T1000 (cell line): ENCODE measurements at places on chromosomes 3 and 15.

DNA sequence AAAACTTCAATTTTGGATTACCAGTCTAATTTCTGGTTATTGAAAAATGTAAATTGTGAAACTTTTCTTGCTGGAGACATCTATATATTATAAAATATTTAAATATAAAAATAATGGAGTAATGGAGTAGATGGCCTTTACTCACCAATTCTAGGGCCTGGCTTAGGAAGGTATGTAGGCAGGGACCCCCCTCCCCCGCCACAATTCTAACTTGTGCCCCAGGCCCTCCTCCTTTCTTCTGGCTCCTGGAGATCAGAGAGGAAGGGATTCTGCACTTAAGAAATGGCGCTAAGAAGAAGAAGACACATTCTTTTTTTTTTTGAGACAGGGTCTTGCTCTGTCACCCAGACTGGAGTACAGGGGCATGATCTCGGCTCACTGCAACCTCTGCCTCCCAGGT is 49.5 kb downstream of the CGNL1 start:
- no peak for DNase-seq

GRCh38 chr15:72813345-72814004 is 29.9 kb upstream of the ADPGK start:
- DNase-seq: no peak

- DNase-seq: no peak
Observed at GRCh38 chr3:142850395-142851023, 38.4 kb downstream of the PCOLCE2 start.

DNA sequence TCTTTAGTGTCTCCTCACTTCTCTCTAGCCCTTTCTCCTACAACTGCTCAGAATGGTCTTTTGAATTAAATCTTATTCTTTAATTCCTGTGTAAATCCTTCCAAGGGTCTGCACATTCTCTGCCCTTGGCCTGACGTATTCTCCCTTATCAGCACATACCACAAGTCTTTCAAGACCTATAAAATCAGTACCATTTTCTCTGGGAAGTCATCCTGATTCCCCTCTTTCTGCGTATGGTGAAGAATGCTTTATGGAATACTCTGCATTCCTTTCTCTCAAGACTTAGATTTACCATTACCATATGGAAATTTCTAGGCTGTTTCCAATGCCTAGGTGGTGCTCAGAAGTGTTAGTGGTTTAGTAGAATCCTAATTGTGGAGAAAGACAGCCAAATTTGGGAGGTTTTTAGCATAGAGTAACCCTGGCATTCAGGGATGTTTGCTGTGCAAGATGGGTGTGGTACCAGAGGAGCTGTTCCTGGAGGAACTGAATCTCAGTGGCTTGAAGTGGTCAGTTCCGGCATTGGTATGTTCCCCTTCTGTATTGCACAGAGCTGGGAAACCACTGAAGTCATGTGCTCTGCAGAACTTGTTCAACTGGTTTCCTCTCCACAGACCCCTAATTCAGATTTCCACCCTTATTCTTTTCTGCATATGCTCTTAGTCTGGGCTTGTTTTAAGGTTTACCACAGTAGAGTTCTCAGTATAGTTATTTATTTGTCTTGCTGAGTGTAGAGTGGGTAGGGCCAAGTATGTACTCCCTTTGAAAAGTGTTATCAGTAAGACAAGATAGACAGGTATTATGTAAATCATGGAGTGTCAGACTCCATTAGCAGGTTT is 24.5 kb downstream of the IQGAP1 start:
- no peak for DNase-seq

DNA sequence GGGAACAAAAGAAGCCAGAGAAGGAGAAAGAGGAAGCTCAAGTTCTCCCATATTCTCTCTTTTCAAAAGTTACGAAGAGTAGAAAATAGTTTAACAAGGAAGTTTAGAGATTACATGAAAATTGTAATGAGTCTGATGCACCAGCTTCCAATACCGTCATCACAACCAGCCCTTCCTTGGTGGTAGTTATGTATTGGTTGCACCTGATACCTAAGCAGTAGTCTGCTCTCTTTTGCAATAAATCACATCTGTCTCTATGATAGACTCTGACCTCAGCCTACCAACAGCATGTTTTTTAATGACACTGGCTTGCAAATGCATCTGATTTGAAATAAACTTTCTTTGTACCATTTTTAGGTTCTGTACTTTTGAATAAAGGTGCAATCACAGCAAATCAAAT is 575.8 kb downstream of the FHIT start:
- DNase-seq: no peak

DNA sequence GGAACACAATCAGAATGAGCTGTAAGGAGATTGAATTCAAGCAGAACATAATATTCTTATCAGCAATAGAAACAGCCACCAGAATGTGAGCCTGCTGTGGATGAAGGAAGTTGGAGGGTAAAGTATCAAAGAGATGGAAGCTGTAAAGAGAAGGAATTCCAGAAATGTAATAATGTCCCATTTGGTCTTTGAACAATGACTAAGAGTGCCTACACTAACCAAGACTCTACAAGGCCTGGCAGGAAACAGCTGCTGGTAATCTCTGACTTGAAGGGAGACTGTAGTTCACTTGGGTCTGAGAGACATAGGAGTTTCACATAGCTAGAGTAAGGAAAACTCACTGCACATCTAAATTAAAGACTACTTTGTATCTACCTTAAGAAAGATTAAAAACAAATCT is 1176.0 kb upstream of the ALCAM start:
- DNase-seq: no peak

GRCh38 chr3:32095431-32095830 is 11.0 kb upstream of the GPD1L start:
- no peak for DNase-seq

DNA sequence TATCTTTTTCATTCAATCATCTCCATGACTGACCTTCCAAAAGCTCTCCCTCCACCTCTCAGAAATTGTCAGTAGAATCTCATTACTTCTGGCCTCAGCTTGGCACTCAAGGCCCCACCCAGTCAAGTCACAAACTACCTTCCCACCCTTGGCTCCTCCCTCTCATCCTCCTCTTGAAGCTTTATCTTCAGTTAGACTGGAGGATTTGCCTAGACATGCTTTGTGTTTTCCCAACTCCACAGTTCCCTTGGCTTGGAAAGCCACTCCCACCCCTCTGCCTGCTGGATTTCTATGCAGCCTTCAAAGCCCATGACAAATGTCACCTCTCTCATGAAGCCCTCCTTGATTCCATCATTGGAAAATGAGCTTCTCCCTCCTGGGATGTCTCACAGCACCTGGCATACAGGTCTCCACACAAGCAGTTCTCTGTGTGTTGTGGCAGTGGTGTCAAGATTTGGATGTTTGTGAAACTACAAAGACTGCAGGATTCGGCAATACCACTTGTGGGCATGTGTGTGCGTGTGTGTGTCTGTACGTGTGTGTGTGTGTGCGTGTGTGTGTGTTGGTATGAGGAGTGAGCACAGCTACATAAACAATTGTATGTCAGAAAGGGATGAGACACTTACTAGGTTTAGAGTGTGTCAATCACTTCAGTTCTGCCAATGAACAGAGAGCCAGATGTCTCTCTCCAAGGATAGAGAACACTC is 45.3 kb upstream of the VPS8 start:
- no peak for DNase-seq

- no peak for DNase-seq
Observed at GRCh38 chr15:101308604-101309435, 13.8 kb upstream of the SNRPA1 start.

DNA sequence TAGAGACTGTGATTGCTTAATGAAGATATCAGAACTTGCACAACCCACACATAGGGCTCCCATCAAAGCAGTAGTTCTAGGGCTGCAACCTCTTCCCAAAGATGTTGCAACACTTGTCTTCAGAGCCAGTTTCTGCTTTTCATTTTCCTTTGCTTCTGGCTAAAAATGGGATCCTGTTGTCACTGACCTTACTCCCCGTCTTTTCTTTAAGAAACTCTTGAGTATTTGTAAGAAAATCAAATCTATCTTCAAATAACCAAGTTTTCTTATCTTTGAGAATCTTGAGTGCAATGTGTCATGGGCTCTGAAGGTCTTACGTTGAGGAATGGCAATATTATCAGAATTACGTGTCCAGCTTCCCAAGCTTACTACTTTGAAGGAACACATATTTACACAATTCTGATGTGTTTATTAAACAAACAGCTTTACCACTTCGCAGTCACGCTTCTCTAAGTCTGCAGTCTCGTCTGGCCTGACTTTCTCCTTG is 24.1 kb downstream of the CACNA1D start:
- DNase-seq: no peak

- no peak for DNase-seq
Observed at GRCh38 chr15:85879334-85880163, 84.8 kb upstream of the KLHL25 start.

GRCh38 chr3:38112378-38112761 is 24.6 kb downstream of the ACAA1 start:
- DNase-seq: no peak

- DNase-seq: no peak
Observed at GRCh38 chr3:56940321-56940720, 120.1 kb upstream of the SPATA12 start.

GRCh38 chr3:57226176-57226575 is 1.4 kb upstream of the APPL1 start:
- DNase-seq: no peak

GRCh38 chr3:140924097-140924873 is 17.4 kb upstream of the SLC25A36 start:
- DNase-seq: no peak

DNA sequence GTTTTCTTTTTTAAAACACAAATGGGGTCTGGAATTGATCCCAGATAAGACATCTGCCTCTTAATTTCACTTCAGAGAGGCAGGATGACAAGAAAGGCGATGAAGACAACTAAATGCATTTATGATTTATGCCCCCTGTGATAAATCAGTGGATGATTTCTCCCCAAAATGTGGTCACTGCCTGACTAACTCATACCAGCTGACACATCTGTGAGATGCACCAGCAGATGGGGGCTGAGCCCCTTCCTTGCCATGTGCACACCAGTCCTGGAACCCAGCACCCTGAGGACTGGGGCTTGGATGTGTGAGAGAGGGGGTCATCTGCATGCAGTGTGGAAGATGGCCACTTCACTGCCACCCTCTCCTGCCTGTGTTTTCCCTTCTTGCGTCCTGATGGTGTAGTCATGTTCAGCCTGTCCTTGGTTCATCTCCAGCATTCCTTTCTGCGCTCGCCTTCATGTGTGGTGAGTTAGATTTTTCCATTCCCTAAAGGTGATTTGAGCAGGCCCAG is 264.3 kb downstream of the LRTM1 start:
- no peak for DNase-seq

- DNase-seq: no peak
Observed at GRCh38 chr3:44072601-44073540, 168.8 kb upstream of the TOPAZ1 start.

DNA sequence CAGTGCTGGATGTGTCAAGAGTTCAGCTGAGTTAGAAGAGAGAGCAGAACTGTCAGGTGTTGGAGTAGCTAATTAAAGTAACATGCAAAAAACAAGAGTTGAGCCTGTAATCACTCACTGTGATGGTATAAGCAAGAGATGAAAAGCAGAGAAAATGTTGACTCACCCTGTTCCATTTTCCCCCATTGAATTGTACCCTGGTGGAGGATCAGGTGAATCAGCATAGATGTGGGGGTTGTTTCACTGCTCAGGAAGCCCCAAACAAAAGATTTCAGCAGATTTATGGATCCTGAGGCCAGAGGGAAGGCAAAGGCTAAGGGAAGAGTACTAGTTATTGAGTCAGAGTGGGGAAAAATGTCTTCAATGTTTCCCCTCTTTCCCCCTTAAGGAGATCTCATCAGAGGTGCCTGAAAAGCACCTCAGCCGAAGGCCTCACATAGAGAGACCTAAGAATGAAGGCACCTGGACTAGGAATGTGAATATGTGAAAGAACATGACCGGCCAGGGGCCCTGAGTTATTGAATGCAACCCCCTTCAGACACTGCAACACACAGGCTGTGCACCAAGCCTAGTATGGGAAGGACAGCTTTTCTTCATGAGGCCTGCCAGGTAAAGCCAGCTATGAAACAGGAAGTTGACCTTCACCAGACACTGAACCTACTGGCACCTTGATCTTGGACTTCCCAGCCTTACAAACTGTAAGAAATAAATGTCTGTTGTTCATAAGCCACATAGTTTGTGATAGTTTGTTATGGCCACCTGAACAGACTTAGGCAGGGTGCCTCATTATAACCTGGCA is 90.1 kb downstream of the TMCO5A start:
- DNase-seq: no peak

DNA sequence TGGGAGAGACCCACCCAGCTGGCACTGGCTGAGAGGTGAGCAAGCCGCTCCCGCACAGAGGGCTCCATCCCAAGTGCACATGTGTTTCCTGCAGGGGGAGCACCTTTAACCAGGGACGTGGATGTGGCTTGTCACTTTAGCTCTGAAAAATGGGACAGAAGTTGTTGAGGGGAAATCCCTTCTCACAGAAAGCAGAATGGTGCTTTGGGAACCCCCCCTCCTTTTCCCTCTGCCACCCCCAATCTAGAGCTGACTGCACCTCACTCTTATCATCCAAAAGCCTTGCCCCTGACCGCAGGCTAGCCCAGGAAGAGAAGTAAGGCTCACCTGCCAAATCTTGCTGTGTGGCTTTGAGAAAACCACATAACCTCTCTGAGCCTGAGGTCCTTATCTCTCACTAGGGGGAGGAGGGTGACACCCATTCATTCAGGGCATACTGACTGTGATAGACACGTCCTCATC is 77.9 kb downstream of the RPN1 start:
- no peak for DNase-seq

DNA sequence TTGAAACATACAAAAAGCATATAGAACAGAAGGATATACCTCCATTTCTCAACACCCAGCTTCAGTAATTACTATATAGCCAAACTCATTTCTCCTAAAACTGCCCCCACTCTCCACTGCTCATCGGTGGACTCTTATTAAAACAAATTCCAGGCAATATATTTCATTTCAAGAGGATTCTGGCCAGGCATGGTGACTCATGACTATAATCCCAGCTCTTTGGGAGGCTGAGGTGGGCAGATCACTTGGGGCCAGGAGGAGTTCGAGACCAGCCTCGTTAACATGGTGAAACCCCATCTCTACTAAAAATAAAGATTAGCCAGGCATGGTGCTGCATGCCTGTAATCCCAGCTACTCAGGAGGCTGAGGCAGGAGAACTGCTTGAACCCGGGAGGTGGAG is 40.9 kb downstream of the SNX4 start:
- no peak for DNase-seq

DNA sequence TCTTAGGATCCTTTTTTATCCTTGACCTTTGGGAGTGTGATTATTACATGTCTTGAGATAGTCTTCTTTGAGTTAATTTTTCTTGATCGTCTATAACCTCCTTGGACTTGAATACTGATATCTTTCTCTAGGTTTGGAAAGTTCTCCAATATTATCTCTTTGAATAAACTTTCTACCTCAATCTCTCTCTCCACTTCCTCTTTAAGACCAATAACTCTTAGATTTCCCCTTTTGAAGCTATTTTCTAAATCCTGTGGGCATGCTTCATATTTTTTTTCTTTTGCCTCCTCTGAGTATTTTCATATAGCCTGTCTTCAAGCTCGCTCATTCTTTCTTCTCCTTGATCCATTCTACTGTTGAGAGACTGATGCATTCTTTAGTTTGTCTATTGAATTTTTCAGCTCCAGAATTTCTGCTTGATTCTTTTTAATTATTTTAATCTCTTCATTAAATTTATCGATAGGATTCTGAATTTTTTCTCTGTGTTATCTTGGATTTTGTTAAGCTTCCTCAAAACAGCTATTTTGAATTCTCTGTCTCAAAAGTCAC is 12.1 kb downstream of the USF3 start:
- DNase-seq: no peak
